Occipital lobe (tissue), 3 donors: ENCODE measurements at places on chromosomes 5 and 9.

DNA sequence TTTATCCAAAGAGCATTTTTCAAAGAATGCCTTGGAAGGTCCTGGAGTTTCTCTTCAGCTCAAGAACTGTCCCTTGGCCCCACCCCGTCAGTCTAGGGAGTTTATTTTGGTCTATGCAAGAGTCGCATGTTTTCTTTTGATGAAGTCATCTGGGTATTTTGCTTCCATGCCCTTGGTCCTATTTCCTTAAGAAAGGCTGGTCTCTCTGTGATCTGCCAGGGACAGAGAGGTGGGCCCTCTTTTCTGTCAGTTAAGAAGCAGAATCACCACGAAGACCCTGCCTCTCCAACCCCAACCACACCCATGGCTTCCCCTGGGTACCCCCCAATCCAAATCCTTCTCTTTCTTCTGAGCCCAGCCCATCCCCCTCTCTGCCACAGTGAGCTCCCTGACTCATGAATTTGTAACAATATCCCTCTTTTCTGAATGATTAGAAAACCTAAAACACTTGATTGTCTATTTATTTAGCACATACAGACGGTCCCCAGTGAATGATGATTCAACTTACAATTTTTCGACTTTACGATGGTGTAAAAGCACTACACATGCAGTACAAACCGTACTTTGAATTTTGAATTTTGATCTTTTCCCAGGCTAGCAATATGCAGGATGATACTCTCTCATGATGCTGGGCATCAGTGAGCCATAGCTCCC is 163.5 kb upstream of the ADRA1B start:
- no peak for DNase-seq

- no peak for DNase-seq
Observed at GRCh38 chr9:744790-745484, 96.6 kb upstream of the DMRT1 start.

GRCh38 chr5:38450627-38451026 is 105.8 kb downstream of the LIFR start:
- no peak for DNase-seq

- no peak for DNase-seq
Observed at GRCh38 chr5:98186128-98186527, 587.3 kb upstream of the RGMB start.

GRCh38 chr9:3502560-3503398 is 23.0 kb downstream of the RFX3 start:
- DNase-seq = no peak

- DNase-seq = no peak
Observed at GRCh38 chr9:107557236-107557990, 67.8 kb upstream of the KLF4 start.

DNA sequence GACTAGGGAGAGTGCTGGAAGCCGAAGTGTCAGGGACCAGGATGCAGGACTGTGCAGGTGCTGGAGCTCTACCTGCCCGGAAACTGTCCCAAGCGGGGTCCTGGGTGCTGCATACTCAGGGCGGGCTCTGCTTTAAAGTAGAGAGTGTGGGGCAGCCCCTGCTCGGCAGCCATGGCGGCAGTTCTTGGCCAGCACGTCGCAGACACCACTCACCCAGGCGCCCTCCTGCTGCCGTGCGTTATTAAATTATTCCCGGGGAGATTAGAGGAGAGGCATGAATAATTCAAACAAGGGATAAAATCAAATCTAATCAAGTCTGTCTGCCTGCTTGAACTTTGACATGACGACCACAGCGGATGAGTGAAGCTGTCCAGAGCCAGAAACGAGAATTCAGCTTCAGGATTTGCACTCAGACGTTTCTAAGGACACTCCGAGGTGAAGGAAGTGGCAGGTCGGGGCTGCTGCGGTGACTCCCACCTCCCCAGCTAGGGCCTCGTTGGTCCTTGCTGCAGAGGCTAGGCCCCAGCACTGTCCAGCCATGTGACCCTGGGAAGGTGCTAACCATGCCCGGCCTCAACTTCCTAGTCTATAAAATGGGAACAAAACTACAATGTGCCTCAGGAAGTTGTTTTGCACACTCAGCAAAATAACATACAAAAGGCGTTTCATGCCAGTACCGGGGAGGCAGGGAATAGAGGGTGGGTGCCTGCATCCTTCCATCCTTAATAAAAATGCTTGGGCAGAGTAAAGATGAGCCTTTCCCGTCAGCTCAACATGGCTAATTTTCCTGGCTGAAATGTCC is 91.3 kb upstream of the ADAMTS2 start:
- DNase-seq = no peak

DNA sequence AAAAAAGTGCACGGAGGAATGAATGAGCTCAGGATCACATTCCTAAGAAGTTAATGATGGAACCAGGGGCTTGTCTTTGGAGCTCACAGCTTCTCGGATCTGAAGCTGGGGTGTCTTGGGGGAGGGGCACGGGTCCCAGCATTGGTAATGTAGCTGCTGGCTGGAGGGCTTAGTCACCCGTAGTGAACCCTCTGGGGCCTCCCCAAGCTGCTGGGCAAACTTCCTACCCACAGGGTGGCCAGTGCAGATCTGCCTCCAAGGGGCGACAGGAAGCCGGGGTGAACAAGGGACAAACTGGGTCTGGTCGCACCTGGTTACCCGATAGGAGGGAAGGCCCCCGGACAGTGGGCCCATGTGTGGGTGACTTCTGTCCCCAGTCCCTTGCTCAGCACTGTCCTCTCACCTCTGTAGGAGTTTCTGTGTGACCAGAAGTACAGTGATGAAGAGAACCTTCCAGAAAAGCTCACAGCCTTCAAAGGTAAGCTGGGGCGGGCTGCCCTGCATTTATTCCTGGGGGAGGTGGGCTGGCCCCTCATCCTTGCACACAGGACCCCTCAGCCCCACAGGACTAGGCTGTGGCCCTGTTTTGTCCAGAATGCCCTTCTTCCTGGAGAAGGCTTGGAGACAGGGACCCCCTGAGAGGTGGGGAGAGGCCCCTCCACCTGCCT is 14.1 kb upstream of the NUP214 start:
- DNase-seq = no peak

DNA sequence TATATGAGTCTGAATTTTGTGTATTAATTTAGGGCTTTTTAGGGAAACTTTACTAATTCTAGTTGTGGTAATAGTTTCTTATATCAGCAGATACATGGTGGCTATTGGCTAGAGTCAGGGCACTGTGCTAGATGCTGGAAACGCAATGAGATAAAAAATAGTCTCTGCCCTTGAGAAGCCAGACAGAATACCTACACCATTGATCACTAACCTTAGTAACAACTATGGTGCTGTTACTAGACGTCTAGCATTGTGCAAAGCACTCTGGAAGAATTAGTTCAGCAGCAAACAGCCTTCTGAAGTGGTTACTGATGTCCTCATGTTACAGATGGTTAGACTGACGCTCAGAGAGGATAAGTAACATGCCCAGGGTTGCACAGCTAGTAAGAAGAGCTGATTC is 61.8 kb downstream of the GDA start:
- no peak for DNase-seq

DNA sequence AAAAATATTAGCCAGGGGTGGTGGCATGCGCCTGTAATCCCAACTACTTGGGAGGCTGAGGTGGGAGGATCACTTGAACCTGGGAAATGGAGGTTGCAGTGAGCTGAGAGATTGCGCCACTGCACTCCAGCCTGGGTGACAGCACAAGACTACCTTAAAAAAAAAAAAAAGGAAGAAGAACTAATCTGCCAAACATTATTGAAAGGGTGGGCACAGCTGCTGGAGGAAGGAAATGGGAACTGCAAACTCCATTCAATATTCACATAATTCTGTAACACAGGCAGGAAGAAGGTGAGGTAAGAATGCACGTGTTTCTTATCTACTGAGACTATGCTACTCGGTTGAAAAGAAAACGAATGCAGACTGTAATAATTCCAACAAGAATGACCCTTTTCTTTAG is 121.1 kb upstream of the GNA14 start:
- DNase-seq = no peak
